ENCODE measurements at places on chromosomes 3 and 15. TPM values are rescaled to one million over a fixed set of nuclear protein-coding genes. Genes with fewer than 3 reads are reported as not detected.

DNA sequence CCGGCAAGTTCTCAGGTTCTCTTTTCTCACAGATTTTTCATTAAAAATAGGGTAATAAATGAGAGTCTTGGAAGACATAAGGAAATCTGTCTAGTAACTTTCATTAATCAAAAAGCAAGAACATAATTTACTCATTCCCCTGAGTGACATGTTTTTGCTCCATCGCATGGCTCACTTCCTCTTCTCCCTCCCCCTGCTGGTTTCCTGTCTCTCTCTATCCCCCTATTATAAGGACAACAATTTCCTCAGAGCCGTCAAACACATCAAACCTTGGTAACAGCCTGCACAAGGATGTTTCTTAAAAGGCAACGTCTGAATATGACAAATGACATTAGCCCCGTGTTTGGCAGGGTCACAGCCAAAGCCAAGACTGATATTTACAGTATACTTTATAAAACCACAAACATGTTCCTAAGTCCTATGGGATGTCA, 1149.6 kb downstream of the IGSF11 start:
- H3K27ac ChIP-seq = no peak overlapping the region
- DNase-seq = no peak
- no peaks in the 10 kb centered on the region for H3K36me3 ChIP-seq
- no peaks in the 10 kb centered on the region for H3K4me1 ChIP-seq
- no peaks in the 10 kb centered on the region for H3K27me3 ChIP-seq

ASB14 gene
- total RNA-seq = not detected

GRCh38 chr15:34732430-34732829, 22.4 kb downstream of the GJD2 start:
- H3K4me3 ChIP-seq = no peak overlapping the region
- no peaks in the 10 kb centered on the region for H3K36me3 ChIP-seq
- peaks cover 4% of the 10 kb centered on the region for H3K27me3 ChIP-seq
- no peak overlapping the region for H3K27ac ChIP-seq
- no peaks in the 10 kb centered on the region for H3K4me1 ChIP-seq

MAGEL2 gene
- total RNA-seq = not detected

KBTBD8 gene
- total RNA-seq = 53.3 TPM

- H3K36me3 ChIP-seq = no peaks in the 10 kb centered on the region
- no peak overlapping the region for H3K27ac ChIP-seq
- peak; percentile 5 for DNase-seq
- no peak overlapping the region for H3K4me3 ChIP-seq
Observed at GRCh38 chr3:38582316-38582715, 67.2 kb downstream of the SCN5A start.

GRCh38 chr3:18134386-18135059, 290.6 kb downstream of the SATB1 start:
- no peak overlapping the region for H3K27ac ChIP-seq
- no peaks in the 10 kb centered on the region for H3K4me1 ChIP-seq
- no peak for DNase-seq
- no peak overlapping the region for H3K4me3 ChIP-seq
- no peaks in the 10 kb centered on the region for H3K36me3 ChIP-seq

ITPKA gene
- not detected for total RNA-seq

DNA sequence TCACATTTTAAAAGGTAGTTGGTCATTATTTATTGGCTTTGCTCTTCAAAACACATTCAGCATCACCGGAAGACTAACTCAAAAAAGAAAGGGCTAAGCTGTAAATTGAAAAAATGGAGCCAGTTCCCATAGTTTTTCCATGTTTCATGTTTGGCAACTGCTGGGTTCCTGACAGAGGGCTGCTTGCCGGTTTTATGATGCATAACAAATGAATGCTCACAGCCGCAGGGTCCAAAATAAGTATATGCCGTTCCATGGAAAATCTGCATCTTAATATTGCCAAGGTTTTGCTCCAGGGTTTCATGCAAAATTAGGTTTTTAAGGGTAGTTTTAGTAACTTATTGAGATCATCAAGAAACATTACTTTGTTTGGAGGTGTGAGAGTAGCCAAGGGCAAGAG, 15.8 kb downstream of the SLC12A1 start:
- no peak for DNase-seq
- H3K4me1 ChIP-seq = no peaks in the 10 kb centered on the region
- H3K36me3 ChIP-seq = no peaks in the 10 kb centered on the region
- H3K4me3 ChIP-seq = no peak overlapping the region
- no peak overlapping the region for H3K27ac ChIP-seq

GRCh38 chr15:67396114-67396513, 124.8 kb upstream of the C15orf61 start:
- no peak for DNase-seq
- H3K36me3 ChIP-seq = no peaks in the 10 kb centered on the region
- H3K4me3 ChIP-seq = no peak overlapping the region
- no peak overlapping the region for H3K27ac ChIP-seq
- H3K4me1 ChIP-seq = no peaks in the 10 kb centered on the region

MAP1A gene
- total RNA-seq = 0.12 TPM

ROPN1 gene
- total RNA-seq = not detected

GRCh38 chr3:134360046-134360445, 14.2 kb downstream of the AMOTL2 start:
- no peak overlapping the region for H3K27ac ChIP-seq
- no peak overlapping the region for H3K4me3 ChIP-seq
- peaks cover 25% of the 10 kb centered on the region for H3K27me3 ChIP-seq
- peaks cover 9% of the 10 kb centered on the region for H3K4me1 ChIP-seq

- H3K27me3 ChIP-seq = no peaks in the 10 kb centered on the region
- DNase-seq = peak; percentile 61
- peaks cover 91% of the 10 kb centered on the region for H3K4me1 ChIP-seq
- peak overlapping the region; percentile 83 for H3K4me3 ChIP-seq
- peaks cover 30% of the 10 kb centered on the region for H3K36me3 ChIP-seq
- peak overlapping the region; percentile 100 for H3K27ac ChIP-seq
Observed at GRCh38 chr3:108124337-108125152, 33.7 kb upstream of the CD47 start.

DNA sequence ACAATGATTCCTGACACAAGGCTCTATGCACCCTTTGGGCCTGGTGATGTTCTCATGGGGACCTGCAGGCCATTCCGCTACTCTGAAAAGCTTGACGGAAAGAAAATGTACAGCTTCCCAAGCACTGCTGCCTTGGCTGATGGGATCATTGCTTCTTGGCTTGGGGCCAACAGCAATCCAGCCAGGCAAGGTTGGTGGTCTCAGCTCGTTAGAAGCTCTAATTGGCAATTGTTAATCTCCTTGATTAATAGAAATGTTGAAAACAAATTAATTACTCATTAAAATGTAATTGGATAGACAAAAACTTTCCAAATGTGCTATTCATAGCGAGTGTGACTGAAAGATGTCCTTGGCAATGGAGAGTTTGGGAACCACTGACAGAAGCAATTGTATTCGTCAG, 16.3 kb upstream of the MYZAP start:
- peaks cover 18% of the 10 kb centered on the region for H3K27me3 ChIP-seq
- H3K4me1 ChIP-seq = no peaks in the 10 kb centered on the region
- H3K4me3 ChIP-seq = no peak overlapping the region
- no peak for DNase-seq
- no peak overlapping the region for H3K27ac ChIP-seq

MELTF gene
- 61.5 TPM for total RNA-seq

- peaks cover 59% of the 10 kb centered on the region for H3K36me3 ChIP-seq
- H3K4me1 ChIP-seq = peaks cover 11% of the 10 kb centered on the region
- DNase-seq = no peak
Observed at GRCh38 chr3:50256978-50257890, 11.7 kb upstream of the SEMA3B start.

Measured in activated B cell treated with CpG ODN at 0.5 μM for 24 hours (primary cell).